ENCODE measurements at places on chromosomes 1 and 21. TPM values are rescaled to one million over a fixed set of nuclear protein-coding genes. Genes with fewer than 3 reads are reported as not detected.

The CEPT1 gene
- 29.8 TPM for total RNA-seq

The SNX7 gene
- total RNA-seq, result 3.4 TPM

The CRYAA gene
- not detected for total RNA-seq

The SPATA45 gene
- total RNA-seq, result not detected

The TPTE gene
- total RNA-seq, result not detected

The CELA3B gene
- total RNA-seq, result not detected

The CR1L gene
- total RNA-seq, result not detected

The URB2 gene
- 11.8 TPM for total RNA-seq

The GPR161 gene
- 7.6 TPM for total RNA-seq

The RGSL1 gene
- total RNA-seq, result not detected

The CAPN8 gene
- total RNA-seq, result 3.9 TPM

The RGS16 gene
- total RNA-seq, result 0.40 TPM

The FAM229A gene
- 4.4 TPM for total RNA-seq

The ZNF326 gene
- 15.2 TPM for total RNA-seq
